ENCODE measurements at places on chromosomes 5 and 9.

DNA sequence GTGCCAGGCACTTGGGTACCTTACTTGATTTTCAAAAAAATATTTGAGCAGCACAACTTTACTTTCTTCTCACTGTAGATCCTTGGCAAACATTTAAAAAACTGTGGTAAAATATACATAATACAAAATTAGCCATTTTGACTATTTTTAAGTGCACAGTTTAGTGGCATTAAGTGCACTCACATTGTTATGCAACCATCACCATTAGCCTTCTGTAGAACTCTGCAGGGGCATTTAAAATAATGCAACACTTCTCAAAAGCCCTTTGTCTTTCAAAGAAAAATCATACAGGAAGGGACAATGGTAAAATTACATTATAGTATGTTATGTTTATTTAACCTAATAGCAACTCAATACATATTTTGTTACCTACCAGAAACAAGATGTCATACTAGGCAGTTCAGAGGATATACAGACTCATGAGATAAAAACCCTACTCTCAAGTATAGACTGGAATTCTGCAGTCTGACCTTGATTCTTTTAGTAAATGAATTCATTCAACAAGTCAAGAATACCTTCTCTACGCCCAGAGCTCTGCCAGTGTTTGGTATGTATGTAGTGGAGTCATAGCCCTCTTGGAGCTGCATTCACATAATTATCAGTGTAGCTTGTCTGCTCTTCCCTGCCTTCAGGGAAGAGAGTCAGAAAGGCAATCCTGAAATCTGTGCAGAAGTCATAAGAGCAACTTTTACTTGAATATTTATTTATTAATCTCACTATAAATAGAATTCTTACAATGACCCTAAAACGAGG lies 74.0 kb upstream of the ARRDC3 start:
- no peak for DNase-seq

GRCh38 chr9:98774746-98775145 lies 21.6 kb downstream of the ANKS6 start:
- no peak for DNase-seq

DNA sequence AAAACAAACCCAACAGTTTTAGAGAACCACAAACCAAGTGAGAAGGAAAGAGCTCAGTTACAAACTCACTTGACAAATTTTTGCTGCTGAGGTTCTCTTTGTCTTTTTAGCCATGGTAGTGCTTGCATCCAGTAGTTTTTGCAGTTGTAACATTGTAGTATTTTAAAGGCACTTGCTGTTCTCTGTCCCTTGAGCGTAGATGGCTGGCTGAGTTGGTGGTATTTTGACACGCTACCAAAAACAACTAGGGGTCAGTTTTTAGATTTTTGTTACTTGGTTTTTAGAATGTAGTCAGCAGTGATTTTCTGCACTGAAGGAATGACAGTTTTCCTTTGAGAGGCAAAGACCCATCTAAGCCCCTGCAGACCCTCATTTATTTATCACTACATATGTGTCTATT lies 58.0 kb downstream of the TLE4 start:
- DNase-seq, result no peak

GRCh38 chr9:95182854-95183563 lies 134.5 kb downstream of the FANCC start:
- DNase-seq, result no peak

DNA sequence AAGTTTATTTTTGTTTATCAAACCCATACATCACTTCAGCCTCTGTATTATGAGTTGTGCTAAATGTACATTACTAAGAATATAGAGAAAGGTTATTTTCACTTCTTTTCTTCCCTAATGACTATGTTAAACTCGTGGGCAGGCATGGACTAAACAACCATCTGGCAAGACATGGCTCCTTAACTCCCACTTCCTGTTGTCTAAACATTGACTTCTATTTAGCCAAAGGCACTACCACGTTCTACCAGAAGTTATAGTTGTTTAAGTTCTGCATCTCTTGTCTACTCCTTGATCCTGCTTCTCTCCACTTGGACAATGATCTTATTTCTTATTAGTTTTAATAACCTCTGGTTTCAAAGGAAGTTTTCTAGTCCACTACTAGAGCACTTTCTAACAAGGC lies 136.1 kb downstream of the MACIR start:
- no peak for DNase-seq

GRCh38 chr5:35056686-35057085 lies 8.9 kb upstream of the AGXT2 start:
- no peak for DNase-seq

DNA sequence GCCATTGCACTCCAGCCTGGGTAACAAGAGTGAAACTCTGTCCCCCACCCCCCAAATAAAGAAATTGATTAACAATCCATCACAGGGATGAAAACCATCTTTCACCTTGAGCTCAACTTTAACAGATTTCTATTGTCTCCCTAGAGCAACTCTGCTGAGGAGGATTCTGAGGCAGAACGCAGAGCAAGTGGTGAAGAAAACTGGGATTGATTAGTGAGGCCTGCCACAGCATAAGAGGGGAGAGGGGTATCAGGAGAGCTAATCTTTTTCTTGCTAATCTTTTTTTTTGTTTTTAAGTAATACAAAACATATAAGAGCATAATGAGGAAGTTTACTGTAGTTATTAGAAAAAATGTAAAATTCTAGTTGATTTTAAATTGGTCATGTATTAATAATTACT lies 8.9 kb downstream of the TXNDC8 start:
- DNase-seq, result no peak

DNA sequence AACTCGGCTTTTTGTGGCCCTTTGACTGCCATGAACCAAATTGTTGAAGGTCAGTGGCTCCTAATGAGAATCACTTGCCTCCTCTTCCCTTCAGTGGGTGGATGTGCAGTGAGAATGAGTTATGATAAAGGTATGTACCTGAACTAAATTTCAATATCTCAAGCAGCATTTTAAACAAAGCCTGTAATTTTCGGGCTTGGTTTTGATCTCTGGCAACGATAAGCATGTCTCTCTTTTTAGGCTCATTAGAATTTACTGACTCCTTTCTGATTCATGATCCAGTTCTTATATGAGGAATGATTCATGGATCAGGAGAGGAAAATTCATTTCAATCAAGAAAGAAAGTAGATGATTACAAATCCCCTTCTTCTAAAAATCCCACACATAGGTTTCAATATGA lies 305.5 kb downstream of the ARRDC3 start:
- DNase-seq, result no peak

- DNase-seq, result no peak
These were observed 139.2 kb upstream of the TRIM32 start for GRCh38 chr9:116547729-116548426.

- no peak for DNase-seq
These were observed 174.3 kb downstream of the LPAR1 start for GRCh38 chr9:110864011-110864410.

- peak; percentile 6 for DNase-seq
These were observed 8.7 kb upstream of the FBN2 start for GRCh38 chr5:128546658-128547281.

DNA sequence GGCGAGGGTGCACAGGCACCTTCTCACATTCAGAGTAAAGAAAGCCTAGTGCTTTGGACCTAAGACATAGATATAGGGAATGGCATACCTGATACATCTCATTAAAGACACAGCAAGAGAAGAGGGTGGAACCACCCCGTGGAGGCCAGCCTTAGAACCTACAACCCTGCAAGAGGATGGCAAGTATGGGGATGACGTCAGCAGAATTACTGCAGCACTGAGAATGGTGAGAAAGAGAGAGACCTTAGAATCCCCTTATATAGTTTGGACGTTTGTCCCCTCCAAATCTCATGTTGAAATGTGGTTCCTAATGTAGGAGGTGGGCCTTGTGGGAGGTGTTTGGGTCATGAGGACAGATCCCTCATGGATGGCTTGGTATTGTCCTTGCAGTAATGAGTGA lies 28.2 kb upstream of the ADCY2 start:
- DNase-seq, result no peak

GRCh38 chr5:121763665-121764064 lies 88.0 kb upstream of the FTMT start:
- DNase-seq, result no peak

DNA sequence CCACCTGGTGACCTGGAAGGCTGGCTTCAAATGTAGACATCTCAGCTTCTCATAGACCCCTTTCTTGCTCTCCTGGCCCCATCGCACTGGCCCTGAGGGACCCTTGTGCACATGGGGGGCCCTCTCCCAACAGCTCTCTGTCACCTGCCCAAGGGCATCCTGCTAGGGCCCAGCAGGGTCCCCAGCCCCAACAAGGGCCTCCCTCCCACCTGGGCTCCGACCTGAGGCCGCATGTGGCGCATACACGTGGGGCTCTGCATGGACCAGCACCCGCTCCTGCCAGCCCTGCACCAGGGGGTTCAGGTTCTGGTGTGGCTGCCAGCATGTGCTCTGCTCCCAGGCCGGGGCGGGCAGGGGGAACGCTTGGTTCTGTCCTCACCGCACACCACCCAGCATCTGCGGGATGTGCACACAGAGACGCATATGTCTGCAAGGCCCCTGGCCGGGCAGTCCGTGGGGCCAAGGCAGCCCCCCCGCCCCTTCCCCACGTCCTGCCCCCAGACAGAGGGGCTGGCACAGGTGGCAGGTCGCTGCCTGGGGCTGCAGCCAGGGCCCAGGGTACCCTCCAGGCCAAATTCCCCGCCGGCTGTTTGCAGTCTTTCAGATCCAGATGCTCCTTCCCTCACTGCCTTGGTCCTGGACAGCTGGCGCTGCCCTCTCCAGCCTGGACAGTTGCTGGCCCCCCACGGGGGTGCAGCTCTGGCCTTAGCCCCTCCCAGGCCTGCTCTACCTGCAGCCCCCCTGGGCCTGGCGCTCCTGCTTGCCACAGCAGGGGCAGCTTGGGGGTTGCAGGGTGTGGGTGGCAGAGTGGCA lies 17.9 kb upstream of the NRARP start:
- DNase-seq, result no peak
